ENCODE measurements at places on chromosomes 2 and 18. TPM values are rescaled to one million over a fixed set of nuclear protein-coding genes. Genes with fewer than 3 reads are reported as not detected.
A peak's percentile ranks its signal among the peaks of the same experiment; 100 is the strongest.

KLHL14 gene
- not detected for total RNA-seq

CDH20 gene
- 0.09 TPM for total RNA-seq

RAD51AP2 gene
- not detected for total RNA-seq

ZNF516 gene
- total RNA-seq: 10.8 TPM

DYSF gene
- total RNA-seq: 1.2 TPM

DAPL1 gene
- total RNA-seq: not detected

SMYD1 gene
- not detected for total RNA-seq

BIN1 gene
- 45.8 TPM for total RNA-seq

DNA sequence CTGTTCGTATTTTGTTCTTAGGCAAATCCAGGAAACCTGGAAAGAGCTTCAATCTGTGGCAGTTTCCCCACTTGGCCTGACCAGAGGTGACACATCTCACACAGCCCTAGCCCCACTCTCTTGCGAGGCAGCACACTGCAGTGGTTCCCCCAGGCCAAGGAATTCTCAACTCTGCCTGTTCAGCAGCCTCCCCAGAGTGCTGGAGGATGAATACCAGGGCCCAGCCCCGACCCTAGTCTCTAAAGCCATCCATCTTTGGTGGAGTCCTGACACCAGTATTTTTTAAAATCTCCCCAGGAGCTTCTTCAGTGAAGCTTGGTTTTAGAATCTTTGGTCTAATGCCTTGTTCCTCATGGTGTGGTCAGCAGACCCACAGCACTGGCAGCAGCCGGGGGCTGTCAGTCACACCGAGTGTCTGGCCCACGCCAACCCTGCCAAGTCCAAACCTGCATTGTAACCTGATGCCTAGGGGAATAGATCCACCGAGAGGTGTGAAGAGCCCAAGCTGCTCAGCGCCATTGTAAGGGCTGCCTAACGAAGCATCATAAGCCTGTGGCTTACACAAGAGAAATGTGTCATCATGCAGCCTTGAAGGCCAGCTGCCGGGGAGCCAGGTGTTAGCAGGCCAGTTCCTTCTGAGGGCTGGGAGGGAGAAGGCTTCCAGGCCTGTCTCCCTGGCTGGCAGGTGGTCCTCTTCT lies 428.7 kb upstream of the ID2 start:
- DNase-seq: no peak

DNA sequence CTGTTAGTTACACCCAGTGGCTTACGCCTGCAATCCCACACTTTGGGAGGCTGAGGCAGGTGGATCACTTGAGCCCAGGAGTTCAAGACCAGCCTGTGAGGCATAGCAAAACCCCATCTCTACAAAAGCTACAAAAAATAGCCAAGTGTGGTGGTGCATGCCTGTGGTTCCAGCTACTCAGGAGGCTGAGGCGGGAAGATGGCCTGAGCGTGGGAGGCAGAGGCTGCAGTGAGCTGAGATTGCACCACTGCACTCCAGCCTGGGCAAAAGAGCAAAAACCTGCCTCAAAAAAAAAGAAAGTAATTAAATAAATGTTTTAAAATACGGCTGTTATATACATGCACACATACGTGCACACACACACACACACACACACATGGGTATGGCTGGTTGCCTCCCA lies 194.8 kb downstream of the HDAC4 start:
- DNase-seq: no peak

- no peak for DNase-seq
Observed at GRCh38 chr2:196097864-196098660, 29.4 kb upstream of the DNAH7 start.

- DNase-seq: no peak
Observed at GRCh38 chr2:215879331-215879730, 134.0 kb downstream of the MREG start.

GRCh38 chr18:7821784-7822183 lies 254.7 kb downstream of the PTPRM start:
- DNase-seq: peak; percentile 10

DNA sequence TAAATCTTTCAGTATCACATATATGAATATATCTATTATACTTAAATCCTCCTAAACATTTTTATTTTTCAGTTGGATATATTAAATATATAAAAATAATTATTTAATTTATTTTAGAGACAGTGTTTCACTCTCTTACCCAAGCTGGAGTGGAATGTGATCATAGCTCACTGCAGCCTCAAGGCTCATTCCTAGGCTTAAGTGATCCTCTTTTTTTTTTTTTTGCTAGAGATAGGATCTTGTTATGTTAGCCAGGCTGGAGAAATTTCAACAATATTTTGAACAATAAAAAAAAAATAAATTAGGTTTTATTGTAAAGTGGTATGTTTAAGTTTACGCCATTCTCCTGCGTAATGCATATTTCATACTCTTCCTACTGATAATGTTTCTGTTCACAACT lies 4.2 kb downstream of the SPAST start:
- no peak for DNase-seq

DNA sequence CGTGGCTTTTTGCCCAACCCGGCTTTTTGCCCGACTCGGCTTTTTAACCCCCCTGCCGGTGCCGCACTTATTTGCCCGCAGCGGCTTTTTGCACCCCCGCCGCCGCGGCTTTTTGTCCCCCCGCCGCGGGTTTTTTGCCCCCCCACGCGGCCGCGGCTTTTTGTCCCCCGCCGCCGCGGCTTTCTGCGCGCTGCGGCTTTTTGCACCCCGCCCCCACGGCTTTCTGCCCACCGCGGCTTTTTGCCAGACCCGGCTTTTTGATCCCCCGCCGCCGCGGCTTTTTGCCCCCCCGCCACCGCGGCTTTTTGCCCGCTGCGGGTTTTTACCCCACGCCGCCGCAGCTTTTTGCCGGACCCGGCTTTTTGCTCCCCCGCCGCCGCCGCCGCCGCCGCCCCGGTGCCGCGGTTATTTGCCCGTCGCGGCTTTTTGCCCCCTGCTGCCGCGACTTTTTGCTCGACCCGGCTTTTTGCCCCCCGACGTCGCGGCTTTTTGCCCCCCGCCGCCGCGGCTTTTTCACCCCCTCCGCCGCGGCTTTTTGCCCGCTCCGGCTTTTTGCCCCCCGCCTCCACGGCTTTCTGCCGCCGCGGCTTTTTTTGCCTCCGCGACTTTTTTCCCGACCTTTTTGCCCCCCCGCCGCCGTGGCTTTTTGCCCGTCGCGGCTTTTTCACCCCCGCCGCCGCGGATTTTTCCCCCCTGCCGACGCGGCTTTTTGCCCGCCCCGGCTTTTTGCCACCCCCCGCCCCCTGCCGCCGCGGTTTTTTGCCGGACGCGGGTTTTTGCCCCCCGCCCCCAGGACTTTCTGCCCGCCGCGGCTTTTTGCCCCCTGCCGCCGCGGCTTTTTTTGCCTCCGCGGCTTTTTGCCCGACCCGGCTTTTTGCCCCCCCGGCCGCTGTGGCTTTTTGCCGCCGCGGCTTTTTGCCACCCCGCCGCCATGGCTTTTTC lies 2786.5 kb downstream of the RPIA start:
- DNase-seq: no peak

- DNase-seq: no peak
Observed at GRCh38 chr2:75610671-75611070, 35.9 kb upstream of the MRPL19 start.

- peak; percentile 17 for DNase-seq
Observed at GRCh38 chr2:112137516-112138158, 548 bp upstream of the FBLN7 start.

DNA sequence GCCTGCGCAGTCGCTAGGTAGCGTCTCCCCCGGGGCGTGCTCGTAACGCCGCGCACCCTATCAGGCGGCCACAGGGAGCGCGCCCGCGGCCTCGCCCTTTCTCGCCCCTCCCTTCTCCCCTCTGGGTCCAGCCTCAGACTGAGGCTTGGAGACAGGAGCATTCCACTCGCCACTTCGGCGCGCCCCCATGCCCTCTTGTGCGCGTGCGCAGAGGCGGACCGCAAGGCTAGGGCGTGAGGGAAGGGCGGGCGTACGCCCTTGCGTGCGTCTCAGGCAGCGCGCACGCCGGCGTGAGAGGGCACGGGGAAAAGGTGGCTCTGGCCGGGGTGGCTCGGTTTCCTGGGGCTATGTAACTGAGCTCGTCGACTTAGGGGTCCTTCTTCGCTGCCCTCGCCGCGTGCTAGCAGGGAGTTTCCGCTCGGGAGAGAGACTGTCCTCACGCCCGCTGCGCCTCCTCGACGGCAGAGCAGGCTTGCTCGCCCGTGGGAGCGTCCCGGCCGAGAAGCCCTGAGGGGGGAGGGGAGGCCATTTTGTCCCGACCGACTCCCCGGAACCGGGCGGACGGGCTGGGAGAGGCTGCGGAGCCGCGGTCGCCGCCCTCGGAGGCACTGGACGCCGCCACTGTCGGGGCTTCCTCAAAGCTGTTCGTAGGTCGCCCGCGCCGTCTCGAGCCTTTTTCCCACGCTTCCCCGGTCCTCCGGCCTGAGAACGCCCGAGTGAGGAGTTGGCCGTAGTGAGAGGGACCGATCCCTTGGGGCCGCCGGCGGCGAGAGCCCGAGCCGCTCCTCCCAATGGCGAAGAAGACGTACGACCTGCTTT lies at the start of gene RAB10:
Gene RAB10 (plus strand): TSS at position 267 of the 819 bp plus-strand sequence. CDS start 525 bp downstream, at position 792.
- DNase-seq: peak; percentile 99

DNA sequence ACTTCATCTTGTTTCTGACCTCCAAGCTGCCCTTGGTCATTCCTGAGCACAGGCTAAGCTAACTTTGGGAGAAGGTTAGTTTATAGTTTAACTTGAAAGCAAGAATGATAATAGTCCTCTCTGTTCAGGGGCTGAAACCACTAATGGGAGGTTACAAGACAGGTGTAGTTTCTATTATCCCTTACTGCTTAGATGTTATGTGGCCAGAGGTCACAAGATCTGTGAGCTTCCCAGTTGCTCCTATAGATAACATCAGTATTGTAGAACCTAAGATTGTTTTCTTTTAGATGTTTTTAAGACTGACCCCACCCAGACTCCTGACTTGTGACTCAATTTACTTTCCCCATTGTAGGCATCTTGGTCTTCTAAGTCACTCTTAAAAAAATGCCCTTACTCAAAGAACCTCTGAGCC lies 94.8 kb upstream of the LPIN2 start:
- DNase-seq: no peak

DNA sequence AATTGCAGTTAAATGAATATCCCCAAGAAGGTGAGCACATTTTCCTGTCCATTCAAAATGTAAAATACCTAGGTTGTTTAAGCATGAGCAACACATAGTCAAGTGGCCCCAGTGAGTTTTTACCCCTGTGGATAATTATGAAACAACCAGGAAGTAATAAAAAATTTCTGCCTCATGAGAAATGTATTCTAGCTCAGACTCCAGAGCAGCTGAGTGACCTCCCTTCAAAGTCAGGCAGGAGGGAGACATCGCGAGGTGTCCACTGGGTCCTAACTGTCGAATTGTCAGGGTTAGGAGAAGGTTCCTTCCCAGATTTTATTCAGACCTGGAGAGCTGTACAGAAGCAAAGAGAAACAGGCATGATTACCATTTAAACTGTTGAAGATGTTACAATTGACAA lies 416.6 kb upstream of the SMIM21 start:
- no peak for DNase-seq

Data from fibroblast of the aortic adventitia (primary cell).